ENCODE measurements at places on chromosomes 12 and 14.
A peak's percentile ranks its signal among the peaks of the same experiment; 100 is the strongest.

DNA sequence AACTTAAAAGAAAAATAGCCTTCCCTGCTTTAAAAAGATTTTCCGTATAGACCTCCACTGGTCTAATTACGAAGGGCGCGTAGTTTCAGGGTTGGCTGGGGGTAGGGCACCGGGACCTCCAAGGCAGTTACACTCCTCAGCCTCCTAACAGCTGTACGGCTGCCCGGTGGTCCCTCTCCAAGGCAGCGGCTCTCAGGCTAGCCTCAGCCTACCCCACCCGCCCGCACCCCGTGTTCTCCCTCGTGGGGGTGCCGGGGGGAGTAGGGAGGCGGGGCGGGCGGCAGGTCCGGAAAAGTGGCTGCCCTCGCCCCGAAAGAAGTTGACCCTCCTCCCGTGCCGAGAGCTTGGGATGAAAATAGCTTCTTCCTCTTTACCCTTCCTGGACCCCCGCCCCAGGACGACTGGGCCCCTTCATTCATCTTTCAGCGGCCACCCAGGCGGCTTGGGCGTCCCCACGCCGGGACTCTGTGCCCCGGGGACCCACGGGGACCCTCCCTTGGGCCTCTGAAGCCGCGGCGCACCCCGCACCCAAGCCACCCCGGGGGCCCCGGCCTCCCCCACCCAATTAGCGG is 991 bp upstream of the RCOR1 start:
- no peak for DNase-seq

DNA sequence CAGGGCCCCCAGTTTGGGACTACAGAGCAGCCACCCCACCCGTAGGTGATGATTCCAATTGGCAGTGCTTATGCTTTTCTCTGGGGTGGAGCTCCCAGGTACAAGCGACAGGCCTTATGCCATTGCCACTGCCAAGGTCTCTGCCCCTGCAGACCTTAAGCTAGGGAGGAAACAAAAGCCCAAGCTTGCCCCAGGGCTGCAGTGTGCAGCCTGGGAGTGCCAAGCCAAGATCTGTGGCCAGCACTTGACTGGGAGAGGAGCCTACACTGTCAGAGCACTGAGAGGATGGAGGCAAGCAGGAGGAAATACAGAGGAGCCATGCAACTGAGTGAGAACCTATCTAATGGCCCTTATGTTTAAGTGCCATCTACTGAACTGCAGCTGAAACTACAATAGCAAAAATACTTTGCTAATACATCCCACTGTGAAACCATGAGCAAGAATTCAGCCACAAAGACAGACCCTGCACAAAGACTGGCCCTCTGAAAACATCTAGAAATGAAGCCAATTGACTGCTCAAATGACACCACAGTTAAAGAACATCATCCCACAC is 17.7 kb upstream of the ASCL1 start:
- DNase-seq = no peak

GRCh38 chr14:30193101-30193500 is 265.5 kb upstream of the PRKD1 start:
- no peak for DNase-seq

DNA sequence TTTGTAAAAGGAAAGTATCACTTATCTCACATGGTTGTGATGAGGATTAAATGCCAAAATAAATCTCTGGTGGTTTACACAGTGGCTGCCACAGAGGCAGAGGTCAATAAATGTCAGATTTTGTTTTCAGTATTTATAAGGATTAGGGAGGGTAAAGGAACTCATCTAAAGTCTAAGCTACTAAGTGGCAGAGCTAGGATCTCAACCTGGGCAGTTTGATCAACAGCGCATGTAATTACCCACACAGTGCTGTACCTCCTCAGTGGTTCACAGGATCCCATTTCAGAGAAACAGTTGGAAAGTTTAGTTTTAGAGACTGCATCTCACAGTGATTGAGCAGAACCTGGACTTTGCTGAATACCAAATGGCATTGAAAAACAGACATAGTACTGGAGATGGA is 44.9 kb upstream of the RIC8B start:
- no peak for DNase-seq

GRCh38 chr12:29086325-29087271 is 62.5 kb upstream of the FAR2 start:
- DNase-seq = no peak

- no peak for DNase-seq
These were observed 546.8 kb downstream of the BCL11B start for GRCh38 chr14:98725191-98725590.

DNA sequence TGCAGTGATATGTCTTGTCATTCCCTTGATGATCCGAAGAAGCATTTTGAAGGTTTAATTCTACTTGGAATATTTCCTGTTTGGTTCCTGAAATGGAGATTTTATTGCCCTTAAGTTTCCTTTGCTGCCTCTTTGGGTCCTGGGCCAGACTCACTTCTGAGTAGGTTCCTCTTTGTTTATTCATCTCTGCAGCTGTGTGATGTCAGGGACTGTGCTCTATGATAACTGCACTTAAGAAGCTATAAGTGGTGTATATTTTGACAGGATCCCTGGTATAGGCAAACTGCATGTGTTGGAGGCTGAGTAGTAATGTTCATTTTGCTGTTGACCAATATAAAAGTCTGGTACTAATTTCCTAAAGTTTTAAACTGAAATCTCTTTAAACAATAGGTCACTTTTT is at the start of gene KLRC4:
Gene KLRC4 (minus strand): TSS at position 366 of the 400 bp plus-strand sequence. CDS start 182 bp downstream, at position 184.
- DNase-seq = peak; percentile 15

DNA sequence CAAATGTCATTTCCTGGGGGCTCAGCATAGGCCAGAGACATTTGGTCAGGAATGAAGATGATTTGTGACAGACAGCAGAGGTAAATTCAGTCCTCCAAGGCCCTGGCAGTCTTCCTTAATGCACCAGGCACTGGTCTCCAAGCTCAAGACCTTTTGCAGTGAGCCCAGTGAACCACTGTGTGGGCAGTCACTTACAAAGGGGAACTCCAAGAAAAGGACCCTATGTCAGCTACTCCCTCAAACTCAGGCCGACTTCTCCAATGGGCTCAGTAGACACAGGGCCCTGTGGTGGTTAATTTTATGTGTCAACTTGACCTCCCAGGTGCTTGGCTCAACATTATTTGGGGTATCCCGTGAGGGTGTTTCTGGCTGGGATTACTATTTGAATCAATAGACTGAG is 29.3 kb upstream of the PLEK2 start:
- no peak for DNase-seq

- no peak for DNase-seq
These were observed 536.3 kb downstream of the TMEM121 start for GRCh38 chr14:106062502-106063272.

GRCh38 chr14:97381309-97381708 is 584.1 kb downstream of the VRK1 start:
- DNase-seq = no peak

- peak; percentile 97 for DNase-seq
These were observed 19.3 kb upstream of the SERPINA6 start for GRCh38 chr14:94342334-94342934.

GRCh38 chr12:89064780-89065179 is 287.5 kb downstream of the DUSP6 start:
- DNase-seq = peak; percentile 63

DNA sequence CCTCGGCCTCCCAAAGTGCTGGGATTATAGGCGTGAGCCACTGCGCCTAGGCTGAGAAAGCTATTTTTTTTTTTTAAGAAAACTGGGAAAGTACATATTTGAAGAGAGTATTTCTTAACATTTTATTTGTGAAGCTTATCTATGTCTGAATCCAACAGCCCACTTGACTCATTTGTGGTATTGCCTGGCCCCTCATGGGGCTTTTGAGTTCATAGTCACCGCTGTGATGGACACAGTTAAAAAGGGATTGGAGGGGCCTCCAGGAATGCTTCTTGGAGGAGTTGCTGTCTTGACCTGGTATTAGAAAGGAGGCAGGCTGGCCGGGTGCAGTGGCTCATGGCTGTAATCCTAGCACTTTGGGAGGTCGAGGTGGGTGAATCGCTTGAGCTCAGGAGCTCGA is 26.5 kb downstream of the BCL7A start:
- DNase-seq = no peak

GRCh38 chr14:66291756-66292155 is 194.4 kb upstream of the CCDC196 start:
- no peak for DNase-seq

DNA sequence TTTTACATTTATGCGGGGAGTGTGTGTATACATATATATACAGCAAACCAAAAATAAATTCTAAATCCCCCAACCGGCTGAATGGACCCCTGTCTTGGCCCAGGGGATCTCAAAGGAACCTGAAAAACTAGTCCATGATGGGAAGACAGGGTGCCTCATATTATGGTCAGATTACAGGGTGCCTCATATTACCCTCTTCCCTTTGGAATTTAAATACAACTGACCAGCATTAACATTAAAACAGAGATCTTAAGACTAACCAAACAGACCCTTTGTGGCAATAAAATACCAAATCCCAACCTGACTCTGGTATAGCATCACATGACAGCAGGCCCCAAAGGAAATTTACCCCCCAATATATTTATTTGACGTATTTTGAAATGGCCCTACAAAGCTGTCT is 17.0 kb downstream of the GSTZ1 start:
- no peak for DNase-seq

DNA sequence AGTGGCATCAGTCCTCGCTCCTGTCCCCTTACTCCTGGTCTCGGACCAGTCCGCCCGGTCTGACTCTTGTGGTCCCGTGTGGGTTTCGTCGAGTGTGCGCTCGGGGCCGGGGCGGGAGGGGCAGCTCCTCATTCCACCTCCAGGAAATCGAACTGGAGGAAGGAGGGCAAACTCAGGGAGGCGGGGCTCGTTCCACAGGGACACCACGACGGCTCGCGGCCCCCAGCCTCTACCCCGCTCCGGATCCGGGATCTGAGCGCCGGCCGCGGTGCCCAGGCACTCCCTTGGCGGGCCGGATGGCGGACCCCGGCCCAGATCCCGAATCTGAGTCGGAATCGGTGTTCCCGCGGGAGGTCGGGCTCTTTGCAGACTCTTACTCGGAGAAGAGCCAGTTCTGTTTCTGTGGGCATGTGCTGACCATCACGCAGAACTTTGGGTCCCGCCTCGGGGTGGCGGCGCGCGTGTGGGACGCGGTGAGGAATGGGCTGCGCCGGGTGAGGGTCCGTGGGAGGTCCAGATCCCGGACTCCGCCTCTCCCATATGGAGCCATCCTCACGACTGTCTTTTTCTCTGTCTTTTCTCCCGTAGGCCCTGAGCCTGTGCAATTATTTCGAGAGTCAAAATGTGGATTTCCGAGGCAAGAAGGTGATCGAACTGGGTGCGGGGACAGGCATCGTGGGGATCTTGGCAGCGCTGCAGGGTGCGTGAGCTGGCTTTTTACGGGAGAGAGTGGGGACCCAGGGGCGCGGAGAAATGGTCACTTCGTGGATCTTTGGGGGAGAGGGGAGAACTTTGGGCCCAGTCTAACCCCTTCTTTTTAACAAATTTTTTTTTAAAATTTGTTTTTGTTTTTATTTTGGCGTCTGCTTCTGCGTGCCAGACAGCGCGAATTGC is at the start of gene EEF1AKMT3:
Gene EEF1AKMT3 (plus strand): TSS at position 186 of the 894 bp plus-strand sequence. CDS start 111 bp downstream, at position 297.
- peak; percentile 48 for DNase-seq

DNA sequence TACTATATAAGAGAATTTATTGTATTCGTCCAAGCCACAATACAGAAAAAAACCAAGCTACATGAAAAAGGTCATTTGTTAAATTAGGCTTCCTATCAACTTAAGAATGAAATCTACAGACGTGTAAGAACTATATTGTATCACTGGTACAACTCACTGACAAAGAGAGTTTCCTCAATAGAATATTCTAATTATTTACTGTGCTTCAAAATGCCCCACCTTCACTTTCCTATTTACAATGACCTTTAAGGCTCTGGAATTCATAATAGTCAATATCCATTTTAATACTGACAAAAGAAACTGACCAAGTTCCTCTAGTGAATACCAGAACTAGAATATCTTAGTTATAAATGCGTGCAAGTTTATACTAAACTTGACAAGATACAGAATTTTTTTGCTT is 55.9 kb downstream of the C2CD5 start:
- DNase-seq = no peak

DNA sequence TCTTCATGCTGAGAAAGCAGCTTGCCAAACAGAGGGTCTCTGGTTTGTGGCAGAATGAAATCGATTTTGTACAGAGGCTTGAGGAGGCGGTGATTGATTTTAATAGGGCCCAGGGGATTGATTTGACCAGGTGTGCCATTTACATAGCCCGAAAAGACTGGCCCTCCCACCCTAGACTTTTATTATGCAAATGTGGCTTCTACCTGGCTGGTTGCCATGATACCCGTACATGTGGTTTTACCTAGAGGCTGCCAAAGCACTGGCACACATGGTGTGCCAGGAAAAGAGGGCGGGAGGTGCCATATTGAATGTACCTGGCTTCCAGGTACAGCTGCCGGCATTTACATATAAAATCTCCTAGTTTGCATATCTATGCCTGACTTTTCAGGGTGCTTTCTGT is 18.0 kb upstream of the GUCY2C start:
- DNase-seq = no peak

DNA sequence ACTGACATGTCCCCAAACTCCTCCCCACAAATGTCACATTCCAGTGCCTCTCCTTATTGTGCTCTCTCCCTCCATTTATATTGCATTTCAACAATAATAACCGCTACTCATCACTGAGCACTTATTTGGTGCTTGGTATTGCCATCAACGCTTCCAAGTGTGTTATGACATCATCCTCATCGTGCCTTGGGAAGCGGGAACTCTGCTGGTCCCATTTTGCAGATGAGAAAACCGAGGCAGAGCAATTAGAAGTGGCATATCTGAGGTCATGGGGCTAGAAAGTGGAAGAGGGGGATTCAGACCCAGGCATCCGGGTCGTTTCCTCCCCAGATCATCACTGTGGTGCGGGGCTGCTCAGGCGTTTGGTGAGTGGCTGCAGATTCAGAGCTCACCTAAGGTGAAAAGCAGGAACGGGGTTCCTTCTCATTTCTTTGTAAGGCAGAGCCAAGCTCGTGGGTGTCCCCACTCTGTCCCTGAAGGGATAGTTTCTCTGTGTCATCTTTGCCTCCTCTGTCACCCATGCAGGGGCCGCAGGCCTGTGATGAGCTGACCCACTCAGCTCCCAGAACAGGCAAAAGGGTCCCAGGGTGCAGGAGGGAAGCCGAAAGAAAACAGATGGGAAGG is 5.5 kb upstream of the FZD10 start:
- no peak for DNase-seq

- DNase-seq = no peak
These were observed 143.8 kb downstream of the ACSS3 start for GRCh38 chr12:81221681-81222080.

- no peak for DNase-seq
These were observed 196.8 kb downstream of the KIF26A start for GRCh38 chr14:104335176-104335575.

DNA sequence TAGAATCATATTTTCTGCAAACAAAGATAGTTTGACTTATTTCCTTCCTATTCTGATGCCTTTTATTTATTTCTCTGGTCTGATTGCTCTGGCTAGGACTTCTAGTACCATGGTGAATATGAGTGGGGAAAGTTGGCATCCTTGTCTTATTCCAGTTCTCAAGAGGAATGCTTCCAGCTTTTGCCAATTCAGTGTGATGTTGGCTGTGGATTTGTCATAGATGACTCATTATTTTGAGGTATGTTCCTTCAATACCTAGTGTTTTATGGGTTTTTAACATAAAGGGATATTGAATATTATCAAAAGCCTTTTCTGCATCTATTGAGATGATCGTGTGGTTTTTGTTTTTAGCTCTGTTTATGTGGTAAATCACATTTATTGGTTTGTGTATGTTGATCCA is 139.4 kb upstream of the CNTN1 start:
- DNase-seq = peak; percentile 25

- no peak for DNase-seq
These were observed 22.8 kb upstream of the VCPKMT start for GRCh38 chr14:50139192-50139591.

All from HS-5 (cell line).